ENCODE measurements at places on chromosomes 6 and 20. TPM values are rescaled to one million over a fixed set of nuclear protein-coding genes. Genes with fewer than 3 reads are reported as not detected.

Gene LY6G6C
- total RNA-seq, result 1.3 TPM

Gene TCP11
- not detected for total RNA-seq

Gene CRISP3
- 74.0 TPM for total RNA-seq

DNA sequence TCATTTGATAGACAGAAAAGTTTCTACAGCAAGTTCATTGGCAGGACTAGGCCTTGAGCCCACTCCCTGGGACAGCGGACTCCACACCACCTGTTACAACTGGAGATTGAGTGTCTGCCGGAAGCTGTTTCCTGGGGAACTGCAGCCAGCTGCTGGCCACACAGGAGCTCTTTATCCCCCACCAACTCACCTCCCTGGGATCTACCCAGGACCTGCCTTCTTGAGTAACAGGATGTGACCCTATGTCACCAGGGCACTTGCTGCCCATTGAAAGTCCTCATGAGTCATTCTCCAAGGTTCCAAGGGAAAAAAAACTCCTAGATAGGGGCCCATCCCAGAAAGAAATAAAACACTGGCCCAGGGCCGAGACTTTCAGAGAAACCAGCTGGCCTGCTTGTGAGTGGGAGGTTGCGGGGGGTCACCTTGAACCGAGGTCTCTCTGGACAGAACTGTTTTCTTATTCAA, 37.4 kb upstream of the SLC9A8 start:
- no peak for DNase-seq

DNA sequence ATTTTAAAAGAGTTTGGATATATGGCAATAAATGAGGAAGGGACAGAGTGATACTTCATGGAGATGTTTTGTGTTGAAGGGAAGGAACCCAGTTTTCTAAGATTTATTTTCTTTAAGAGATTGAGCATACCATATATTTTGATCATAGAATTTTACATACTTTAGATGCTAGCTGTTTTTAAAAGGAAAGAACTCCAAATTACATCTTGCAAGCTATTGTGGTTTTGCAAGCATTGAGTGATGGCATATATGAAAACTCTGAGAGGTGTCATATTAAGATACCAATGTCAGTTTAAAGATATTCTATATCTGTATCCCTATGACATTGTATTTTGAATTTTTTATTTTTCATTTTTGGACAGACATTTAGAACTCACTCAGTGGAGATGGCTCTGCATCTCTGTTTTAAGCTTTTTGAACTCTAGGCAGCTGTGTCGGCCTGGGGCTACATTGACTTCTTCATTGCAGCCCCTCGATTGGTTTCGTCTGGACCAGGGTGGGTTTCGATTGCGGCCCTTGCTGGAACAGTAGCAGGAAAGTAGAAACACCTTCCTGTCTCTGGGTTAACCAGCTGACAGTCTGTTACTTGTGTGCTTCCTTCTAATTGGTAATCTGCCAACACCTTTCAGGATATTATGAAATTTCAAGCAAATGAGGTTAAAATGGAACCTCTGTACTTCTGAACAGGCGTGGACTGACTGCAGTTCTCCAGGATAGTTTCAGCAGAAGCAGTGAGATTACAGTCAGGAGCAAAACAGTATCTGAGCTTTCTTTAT, 14.0 kb downstream of the IGF2R start:
- no peak for DNase-seq

DNA sequence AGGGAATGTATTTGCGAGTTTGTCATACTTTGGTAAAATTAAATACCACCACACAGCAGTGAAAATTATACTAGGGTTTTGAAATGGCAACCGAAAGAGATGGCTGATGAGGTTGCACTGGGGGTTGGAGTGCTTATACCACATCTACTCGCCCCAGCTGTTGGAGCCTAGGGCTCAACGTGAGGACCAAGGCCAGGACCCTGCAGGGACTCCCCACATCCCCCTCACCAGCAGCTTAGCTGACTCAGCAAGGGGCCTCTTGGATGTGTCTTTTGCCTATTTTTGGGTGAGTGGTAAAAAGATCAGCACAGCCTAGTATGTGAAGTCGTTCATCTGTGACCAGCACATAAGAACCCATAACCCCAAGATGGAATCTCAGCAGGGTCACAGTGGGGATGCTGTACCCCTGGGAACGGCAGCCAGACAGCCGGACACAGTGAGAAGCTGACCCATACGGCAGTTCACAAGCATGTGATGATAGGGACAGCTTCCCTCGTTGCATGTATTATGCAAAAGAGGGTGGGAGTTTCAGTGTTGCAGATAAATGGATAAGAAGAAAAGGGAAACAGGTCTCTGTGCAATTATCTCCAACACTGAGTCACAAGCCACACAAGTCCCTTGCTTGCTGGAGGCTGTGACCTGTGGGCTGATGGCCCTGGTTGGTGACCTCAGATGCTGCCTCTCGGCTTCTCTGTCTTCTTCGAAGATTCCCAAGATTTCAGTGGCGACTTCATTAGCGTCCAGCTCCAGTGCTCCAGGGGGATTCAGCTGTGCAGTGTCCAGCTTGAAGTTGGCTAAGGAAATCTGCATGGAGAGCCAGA, 20.9 kb upstream of the SPO11 start:
- no peak for DNase-seq

GRCh38 chr6:158599635-158600034, 39.7 kb downstream of the TMEM181 start:
- no peak for DNase-seq

GRCh38 chr20:7989379-7989778, 30.2 kb downstream of the TMX4 start:
- no peak for DNase-seq
